ENCODE measurements at places on chromosomes 5 and 9.

DNA sequence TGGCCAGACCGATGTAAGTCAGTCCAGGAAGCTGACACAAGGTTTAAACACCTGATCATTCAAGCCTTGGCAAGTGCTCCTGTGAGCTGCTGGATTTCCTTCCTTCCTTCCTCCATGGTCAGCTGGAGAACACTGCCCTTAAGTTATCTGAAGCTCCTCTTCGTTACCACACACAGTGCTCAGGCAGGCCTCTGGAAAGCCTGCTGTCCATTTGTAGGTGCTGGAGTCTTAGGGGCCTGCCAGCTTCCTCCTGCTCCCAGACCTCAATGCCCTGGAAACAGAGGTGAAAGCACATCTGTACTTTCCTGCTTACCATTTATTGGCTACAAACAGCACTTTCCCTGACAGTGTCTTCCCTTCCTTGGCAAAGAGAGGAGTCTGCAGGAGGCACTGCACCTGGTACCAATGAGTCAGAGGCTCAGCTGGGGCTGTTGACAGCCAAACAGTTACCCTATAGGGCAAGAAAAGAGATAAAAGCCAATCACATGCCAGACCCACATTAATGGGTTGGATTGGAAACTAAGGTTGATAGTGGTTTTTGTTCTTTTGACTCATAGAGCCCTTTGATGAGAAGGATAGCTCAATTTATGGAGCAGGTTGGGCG, 72.6 kb upstream of the PUM3 start:
- no peak for DNase-seq

DNA sequence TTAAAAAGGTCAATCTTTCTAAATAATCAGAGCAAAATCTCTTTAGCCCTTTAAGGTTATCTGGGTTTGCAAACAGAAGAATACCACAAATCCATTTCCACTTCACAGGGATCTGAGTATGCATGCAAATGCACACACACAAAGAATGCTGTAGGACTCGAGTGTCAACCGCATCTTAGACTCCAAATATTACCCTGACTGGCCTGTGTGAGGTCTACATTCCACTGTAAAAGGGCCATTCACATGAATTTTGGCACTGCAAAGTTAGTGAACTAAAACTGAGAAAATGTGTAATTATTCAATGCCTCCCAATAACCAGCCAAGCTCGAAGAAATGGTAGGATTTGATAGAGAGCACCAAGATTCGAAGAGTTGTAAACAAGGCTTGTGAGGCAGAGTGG, 199.9 kb downstream of the AGTPBP1 start:
- DNase-seq: no peak

- no peak for DNase-seq
Measured at GRCh38 chr9:5714501-5715401, 85.8 kb downstream of the RIC1 start.

GRCh38 chr5:82984786-82985735, 92.1 kb downstream of the TMEM167A start:
- DNase-seq: no peak

DNA sequence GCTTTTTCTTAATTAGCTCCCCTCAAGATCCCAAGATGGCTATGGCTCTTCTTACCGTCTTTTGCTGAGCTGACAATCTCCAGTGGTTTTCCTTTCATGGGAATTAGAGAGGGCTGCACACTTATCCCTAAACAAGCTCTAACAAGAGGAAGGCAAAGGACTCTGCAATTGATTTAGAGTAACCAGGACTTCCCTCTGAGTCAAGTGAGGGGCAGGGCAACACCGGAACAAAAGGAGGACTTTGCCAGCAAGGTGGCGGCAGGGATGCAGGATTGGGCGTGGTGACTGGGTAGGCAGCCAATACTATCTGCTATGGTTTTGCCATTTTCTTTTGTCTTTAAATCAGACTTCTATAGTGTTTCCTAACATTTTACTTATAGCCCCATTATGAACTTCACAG, 9.8 kb downstream of the SLC44A1 start:
- no peak for DNase-seq

DNA sequence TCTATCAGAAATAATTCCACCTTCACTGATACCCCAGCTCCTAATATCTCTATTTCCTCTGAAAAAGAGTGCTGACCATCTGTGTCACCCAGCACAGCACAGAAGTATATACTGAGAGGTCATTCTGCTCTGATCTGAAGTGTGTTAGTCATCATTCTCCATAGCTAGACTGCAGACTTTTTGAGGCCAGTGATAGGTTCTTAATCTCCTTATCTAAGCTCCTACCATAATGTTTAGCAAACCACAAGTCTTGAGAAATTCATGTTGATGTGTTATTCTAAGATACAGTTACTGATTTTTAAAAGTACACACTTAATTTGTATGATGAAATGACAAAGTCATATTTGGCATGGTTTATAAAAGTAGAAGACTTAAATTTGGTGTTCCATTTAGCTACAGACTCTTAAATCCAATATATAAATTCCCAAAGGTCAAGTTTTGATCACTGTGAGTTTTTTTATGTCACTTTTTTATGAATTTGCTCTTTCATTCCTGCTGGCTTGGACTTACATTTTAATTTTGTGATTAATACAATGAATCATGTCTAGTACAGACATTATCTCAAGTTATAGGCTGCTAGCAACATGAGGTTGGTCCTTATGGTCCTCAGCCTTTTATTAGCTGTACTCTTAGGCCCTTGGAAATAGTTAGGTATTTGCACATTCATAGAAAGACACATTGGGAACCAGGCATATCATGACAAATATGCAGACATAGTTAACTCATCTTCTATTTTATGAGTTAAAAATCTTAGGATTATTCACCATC, 380.8 kb downstream of the EBF1 start:
- DNase-seq: no peak

- DNase-seq: no peak
Measured at GRCh38 chr5:31809050-31809870, 170.3 kb downstream of the PDZD2 start.

DNA sequence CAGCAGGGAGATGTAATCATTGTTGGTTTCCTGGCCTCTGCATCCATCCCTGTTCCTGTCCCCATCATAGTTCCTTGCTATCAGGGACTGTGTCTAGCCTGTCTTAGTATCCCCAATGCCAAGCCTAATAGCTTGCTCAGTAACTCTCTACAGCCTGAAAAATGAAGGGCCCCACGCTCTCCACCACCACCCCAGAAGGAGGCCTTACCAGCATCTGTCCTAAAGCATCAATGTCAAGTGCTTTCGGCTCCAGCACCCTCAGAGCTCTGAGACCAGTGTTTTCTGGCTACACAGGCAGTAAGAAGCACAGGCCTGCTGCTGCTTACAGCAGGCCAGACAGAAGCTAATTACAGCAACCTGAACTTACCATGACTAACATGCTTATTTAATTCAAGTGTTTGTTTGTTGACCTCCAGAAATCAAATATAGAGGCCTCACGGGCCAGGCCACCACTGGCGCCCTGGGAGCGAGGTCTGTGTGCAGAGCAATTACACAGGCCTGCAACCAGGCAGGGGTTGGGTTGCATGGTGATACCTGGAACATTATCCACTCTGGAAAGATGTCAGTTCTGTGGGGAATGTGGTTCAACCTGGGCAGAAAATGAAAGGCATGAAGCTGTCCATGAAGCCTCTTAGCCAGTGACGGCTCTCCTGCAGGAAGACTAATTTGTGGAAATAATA, 124.3 kb downstream of the SLC1A3 start:
- DNase-seq: no peak

DNA sequence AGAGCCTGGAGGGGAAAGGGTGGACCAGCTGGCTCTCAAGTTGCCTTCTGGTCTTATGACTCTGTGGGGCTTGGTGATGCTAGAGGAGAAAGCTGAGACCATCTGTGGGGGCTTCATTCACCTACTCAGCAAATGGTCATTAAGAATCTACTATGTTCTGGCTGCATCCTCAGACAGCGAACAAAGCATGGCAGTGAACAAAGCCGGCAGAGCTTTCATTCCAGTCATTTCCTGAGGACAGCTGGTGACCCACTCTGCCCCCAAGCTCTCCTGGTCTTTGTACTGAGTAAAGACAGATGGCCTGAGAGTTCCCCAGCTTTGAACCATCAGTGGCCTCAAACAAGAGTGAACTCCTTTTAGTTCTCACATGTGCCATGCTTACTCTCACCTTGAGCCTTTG, 48.0 kb downstream of the FGF1 start:
- DNase-seq: no peak

GRCh38 chr5:17619354-17619753, 9.2 kb downstream of the TAF11L12 start:
- DNase-seq: no peak

DNA sequence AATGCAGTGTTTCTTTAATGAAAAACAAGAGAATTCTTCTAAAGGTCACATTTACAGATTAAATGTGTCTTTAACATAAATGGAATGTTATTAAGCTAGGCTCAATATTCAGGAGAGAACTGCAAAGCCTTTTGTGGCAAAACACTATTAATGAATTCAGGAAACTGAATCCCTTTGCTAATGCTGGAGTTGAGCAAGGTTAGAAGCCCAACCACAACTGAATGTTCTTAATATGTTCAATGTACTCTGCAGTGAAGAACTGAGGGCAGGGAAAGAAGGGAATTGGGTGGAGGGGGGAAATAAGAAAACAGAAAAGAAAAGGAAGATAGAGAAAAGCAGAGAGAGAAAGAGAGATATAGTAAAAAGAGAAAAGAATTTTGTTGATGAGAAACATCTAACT, 276.7 kb upstream of the TMEM161B start:
- no peak for DNase-seq

GRCh38 chr5:127602481-127602880, 46.4 kb upstream of the CTXN3 start:
- no peak for DNase-seq

DNA sequence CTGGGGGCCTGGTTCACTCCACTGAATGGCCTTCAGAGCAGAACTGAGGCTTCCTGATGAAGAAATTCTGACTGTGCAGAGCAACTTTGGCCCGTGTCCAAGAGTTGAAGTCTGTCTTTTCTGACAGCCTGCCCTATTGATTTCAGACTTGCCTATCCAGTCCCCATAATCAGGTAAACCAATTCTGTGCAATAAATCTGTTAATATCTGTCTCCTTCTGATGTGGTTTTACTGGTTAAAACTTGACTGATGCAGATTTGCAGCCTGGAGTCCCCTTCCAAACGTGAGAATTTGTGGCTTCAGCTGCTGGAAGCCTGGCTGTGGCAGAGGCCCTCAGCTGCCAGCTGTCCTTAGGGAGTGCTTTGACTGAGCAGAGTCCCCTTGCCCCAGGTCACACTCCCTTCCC, 283.9 kb upstream of the ANKRD55 start:
- DNase-seq: no peak

All from stimulated activated CD8-positive, alpha-beta memory T cell treated with anti-CD3 and anti-CD28 coated beads, Interleukin-12 subunit alpha, Interleukin-12 subunit beta, amount 100 ng/mL, for 4 hours (primary cell).